NCI-H2081 (cell line): ENCODE measurements at places on chromosomes 6 and 20.

- DNase-seq, result no peak
These were observed 3.8 kb upstream of the TNFAIP3 start for GRCh38 chr6:137863091-137863797.

GRCh38 chr20:53894707-53895384, 175.5 kb downstream of the BCAS1 start:
- no peak for DNase-seq

GRCh38 chr6:139344186-139344963, 30.1 kb downstream of the CITED2 start:
- DNase-seq, result no peak

- DNase-seq, result no peak
These were observed 11.0 kb upstream of the TIAM2 start for GRCh38 chr6:154984146-154984545.

DNA sequence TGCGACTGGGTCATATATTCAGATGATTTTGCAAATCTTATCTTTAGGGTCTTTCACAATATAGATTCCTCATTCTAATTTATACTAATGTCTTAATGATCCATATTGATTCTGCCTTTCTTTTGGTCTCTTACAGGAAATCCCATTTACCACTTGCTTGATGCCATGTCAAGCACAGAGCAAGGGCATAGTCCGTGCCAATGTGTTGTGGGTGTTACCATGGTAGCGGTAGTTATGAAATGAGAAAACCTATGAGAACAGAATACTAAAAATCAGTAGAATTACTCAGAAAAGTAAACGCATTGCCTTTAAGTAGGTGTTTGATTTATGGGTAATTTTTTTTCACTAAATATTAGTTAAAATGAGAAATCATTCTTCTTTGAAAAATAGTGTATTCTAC, 153.9 kb upstream of the RAB32 start:
- no peak for DNase-seq

- no peak for DNase-seq
These were observed 40.9 kb downstream of the DSTN start for GRCh38 chr20:17610566-17611289.

DNA sequence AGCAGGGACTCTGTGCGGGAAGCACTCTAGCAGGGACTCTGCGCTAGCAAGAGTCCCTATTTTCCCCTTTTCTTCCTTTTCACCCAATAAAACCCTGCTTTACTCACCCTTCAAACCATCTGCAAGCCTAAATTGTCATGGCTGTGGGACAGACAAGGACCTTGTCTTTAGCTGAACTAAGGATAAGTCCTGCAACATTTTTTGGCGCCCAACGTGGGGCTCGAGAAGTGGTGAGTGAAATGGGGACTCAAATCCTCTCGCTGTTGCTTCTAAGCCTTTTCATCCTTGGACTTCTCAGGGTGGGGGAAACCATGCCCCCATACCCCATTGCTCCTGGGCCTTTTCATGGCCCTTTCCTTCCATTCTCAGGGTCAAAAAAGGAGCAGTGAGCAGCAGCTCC, 46.4 kb downstream of the IMPG1 start:
- no peak for DNase-seq

DNA sequence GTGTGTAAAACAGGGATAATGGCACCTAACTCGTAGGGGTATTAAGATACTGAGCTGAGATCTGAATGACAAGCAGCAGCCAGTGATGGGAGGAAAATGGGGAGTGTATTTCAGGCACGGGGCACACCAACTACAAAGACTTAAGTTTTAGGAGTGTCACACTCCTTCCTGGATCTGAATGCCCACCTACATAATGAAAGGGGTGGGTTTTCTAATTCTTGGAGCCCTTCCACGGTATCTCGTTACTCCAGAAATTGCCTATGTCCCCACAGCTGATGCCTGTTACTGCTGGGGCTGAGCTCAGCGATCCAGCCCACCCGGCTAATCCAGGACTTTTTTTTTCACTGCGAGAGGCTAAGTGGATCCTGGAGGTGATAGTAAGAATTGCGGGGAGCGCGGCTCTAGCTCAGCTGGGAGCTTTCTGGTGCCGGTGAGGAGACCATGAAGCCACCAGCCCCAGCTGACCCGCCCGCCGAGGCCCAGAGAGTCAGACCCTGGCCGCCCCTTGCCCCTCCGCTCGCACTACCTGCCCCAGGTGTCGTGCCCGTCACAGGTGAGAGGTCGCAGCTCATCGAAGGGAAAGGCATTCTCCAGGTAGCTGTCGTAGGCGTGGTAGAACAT, 727 bp downstream of the EDEM2 start:
- no peak for DNase-seq

DNA sequence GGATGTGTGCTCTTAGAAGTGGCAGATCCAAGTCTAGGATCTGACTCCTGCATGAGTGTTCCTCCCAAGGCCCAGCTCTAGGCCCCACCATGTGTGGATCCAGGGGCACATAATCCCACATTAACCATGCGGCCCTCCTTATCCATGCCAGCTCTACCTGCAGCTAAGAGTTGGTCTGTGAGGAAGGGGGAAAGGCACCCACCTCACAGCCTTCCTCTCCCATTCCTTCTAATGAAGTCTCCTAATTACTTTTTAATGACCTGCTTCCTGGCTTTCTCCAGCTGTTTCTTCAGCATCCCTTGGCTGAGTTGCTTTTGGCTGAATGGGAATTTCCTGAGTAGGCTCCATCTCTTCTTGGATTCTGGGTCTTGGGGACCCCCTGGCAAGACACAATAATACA, 52.2 kb downstream of the NPEPL1 start:
- DNase-seq, result no peak
